ENCODE measurements at places on chromosomes 4 and X.

DNA sequence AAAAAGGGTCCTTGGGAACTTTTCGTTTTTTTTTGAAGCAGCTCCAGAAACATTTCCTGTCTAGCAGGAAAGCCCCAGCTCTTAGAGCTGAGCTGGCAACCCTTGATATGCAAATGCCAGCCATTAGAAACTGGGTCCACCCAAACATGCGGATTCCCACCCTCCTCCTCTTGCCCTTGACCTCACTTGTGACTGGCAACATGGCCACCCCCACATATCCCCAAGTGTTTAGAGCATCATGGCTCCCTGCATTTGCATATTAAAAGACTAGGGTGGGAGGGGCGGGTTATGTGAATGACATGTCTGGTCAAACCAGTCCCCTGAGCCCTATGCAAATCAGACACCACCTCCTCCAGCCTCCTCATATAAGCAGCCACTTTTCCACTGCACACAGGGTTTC lies 671.1 kb downstream of the FAT4 start:
- no peak for DNase-seq

DNA sequence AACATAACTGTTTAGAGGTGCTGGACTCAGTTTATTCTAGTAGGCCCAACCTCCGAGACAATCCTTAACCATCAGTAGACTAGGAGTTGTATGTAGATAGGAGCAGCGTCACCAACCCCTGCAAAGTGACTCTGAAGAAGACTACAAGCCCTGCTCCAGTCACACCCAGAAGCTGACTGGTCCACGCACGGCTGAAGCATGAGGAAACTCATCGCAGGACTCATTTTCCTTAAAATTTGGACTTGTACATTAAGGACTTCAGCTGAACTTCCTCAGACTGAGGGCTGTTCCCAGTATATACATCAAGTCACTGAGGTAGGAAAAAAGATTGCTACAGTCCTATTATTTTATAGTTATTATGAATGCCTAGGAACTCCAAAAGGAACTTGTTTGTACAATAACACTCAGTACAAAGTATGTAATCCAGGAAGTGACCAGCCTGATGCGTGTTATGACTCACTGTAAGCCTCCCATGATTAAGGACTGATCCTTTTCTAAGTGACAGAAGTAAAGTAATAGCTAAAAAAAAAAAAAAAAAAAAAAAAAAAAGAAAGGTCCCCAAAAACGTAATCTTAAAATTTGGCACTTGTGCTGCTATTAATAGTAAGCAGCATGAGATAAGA lies 41.6 kb upstream of the UGT2B7 start:
- DNase-seq, result no peak

GRCh38 chrX:110462957-110463356 lies 104.3 kb downstream of the RTL9 start:
- DNase-seq, result no peak

GRCh38 chr4:152850377-152850776 lies 70.6 kb downstream of the ARFIP1 start:
- no peak for DNase-seq

DNA sequence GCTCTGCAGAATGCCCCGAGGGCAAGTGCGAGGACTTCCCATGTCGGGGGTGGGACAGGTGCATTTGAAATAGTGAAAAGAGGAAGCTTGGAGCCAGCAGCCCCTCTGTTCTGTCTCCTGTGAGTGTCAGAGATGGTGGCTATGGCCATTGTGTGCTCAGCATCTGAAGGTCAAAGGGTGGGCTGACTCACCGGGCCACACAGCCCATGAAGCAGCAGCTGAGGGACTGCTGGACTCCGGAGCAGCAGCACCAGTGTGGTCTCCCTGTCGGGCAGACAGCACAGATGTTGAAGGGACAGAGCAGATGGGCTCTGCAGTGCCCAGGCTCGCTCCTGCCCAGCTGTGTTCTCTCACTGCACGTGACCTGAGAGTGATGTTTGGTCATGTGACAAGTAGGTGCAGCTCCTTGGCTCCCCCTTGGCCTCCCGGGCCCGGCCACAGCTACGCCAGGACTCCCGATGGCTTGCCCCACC lies 53.5 kb downstream of the TBC1D14 start:
- DNase-seq, result no peak

GRCh38 chrX:110304884-110305283 lies 13.0 kb downstream of the AMMECR1 start:
- no peak for DNase-seq

- DNase-seq, result no peak
Measured at GRCh38 chr4:5198656-5199541, 147.6 kb downstream of the STK32B start.

DNA sequence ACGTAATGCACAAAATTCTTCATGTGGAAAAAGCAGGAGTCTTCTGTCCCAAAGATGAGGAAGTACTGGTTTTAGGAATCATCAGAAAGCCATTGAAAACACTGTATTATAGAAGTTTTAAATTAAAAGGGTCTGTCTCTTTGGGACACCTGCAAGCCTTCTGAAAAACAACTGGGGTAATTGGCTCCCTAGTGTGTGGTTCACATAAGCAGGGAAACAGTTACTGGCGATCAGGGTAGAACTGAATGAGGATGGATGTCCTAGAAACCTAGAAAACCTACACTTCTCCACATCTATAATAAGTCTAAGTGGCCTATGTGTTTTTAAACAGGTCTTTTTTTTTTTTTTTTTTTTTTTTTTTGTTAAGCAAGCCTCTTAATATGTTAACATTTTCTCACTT lies 945.5 kb upstream of the PCDH10 start:
- no peak for DNase-seq

DNA sequence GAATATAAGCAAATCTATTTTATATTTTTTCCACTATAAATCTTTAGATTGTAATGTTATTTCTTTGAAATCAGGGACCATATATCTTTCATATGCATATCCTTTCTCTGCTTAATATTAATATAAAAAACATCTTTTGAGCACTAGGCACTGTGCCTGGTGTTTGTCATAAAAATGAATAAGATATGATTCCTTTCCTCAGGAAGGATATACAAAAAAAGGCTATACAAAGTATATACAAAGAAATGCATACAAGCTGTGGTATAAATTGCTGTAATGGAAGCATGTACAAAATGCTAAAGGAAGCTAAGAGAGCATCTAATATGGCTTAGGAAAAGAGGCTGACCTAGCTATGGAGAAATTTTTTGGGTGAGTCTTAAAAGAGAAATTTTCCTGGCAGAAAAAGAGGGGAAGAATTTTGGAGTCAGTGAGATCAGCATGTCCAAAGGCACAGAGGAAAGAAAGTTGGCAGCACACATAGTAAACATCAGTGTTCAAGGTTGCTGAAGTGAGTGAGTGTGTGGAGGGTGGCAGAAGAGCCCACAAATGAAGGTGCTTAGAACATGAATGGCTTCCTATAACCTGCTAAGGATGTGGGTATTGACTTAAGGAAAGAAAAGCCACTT lies 500.0 kb downstream of the SPRY1 start:
- DNase-seq, result no peak

DNA sequence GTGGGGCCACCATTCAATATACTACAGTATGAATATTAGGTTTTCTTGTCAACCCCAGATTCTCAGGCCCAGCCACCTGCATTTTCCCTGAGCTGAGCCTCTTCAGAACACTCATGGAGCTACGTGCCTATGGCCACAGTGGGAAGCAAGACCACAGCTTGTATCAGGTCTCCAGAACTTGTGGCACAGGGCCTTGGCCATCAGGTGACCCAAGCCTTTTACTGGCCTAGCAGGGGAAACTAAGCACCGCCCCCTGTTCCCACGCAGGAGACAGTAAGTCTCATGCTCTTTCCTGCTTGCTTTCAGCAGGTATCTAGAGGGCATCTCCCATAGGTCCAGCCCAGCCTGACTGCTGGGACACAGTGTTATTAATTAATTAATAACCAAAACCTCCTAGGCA lies 138.4 kb upstream of the MAMLD1 start:
- DNase-seq, result no peak

GRCh38 chrX:102115748-102116147 lies 9.7 kb upstream of the TCEAL2 start:
- DNase-seq, result no peak

DNA sequence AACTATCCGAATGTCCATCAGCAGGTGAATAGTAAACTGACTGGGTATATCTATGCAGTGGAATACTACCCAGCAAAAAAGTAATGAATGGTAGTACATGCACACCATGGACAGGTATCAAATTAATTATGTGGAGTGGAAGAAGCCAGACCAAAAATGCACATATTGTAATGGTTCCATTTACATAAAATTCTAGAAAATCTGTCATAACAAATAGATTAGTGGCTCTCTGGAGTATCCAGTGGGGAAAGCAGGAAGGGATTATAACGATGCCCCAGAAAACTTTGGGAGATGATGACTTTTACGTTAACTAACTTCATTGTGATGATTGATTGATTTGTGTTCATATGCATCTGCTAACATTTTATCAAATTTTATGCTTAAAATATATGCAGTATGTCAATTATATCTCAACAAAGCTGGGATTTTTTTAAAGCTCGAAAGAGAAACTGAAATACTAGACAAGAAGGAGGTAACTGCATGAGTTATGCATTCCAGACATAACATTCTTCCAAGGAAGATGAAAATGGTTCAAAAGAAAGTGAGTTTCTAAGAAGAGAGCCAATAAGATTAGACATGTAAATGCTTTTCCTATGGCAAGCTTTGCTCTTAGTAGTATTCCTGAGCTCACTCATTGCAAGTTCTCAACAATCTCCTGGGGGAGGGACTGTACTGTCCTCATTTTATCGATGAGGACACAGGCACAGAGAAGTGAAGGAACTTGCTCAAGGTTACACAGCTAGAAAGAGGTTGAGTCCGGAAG lies 58.6 kb upstream of the MSX1 start:
- DNase-seq, result no peak
